Mesenteric fat pad (tissue), 1 donor: ENCODE measurements at places on chromosomes 16 and 17. TPM values are rescaled to one million over a fixed set of nuclear protein-coding genes. Genes with fewer than 3 reads are reported as not detected.

Gene EVI2B
- 19.5 TPM for total RNA-seq

Gene CMTM2
- total RNA-seq, result 1.00 TPM

Gene RNF135
- total RNA-seq, result 32.8 TPM

Gene CMTR2
- 12.3 TPM for total RNA-seq

Gene CD300H
- not detected for total RNA-seq

Gene VTN
- total RNA-seq, result 2.1 TPM

Gene WIPF2
- 29.5 TPM for total RNA-seq

- no peak for DNase-seq
These were observed 4.2 kb upstream of the CXCL16 start for GRCh38 chr17:4743898-4744297.

DNA sequence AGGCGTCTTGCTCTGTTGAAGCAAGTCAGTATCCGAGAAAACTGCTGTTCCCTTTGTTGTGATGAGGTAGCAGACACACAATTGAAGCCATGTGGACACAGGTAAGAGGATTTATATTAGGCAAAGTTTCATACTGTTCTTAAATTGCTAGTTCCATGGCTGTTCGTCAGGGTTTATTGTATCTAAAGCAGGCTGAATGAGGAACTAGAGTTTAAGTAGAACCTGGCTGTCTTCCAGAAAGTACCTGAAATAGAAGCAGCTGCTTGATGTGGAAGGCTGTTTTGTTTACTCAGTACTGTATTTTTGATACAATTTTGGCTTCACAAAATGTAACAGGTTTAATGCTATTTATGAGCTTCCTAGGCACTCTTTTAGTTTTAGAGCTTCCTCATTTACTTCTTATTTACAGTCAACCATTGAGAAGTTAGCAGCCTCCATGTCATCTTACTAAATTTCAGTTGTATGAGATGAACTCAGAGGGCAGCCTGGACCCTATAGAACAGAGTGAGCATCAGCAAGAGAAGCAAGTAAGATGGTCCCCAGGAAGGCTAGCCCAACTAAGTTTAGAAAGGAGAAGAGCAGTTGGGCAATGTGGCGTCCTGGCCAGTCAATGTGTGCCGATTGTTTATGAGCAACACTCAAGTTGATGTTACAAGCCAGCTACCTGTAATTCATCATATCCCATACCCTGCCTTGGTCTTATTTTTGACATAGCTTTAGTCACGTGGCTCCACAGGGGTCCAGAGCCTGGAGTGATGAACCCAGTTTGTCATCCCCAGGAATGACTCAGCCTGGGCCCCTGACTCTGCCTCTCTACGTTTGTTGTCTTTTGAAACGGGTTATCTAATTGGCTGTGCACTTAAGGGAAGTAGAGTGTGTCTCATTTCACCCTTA is 9.7 kb upstream of the ARL2BP start:
- DNase-seq, result no peak

- DNase-seq, result no peak
These were observed 12.8 kb downstream of the ZNF174 start for GRCh38 chr16:3413730-3414379.

GRCh38 chr17:77670173-77670572 is 288.3 kb upstream of the TNRC6C start:
- DNase-seq, result no peak

DNA sequence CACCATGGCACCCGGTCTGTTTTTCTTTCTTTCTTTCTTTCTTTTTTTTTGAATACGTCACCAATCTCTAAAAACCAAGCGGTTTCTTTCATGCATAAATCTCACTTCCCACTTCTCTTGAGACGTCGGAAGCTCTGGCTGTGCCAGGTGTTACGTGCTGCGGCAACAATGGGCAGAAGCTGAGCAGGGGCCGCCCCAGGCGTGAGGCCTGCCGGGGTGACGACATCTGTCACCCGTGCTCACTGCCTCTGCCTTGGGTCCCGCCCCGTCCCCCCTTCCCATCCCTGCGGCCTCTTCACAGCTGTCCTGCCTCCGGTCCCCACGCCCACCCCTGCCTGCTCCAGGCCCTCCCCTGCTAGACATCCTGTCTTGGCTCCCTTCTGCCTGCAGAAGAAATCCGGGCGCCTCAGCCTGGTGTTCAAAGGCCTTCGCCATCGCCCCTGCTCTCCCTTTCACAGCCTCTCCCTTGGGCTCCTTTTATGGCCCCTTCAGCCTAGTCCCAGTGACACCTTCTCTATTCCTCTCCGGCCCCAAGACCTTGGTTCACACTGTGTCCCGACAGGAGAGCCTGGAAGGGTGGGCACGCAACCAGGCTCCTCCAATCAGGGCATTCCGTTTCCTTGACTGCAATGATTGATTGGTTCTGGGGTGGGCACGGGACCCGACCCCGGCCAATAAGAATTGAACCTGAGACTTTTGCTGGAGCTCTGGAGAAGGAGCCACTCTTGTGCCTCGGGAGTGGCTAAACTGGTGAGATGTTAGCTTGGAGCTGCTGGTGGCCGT is 4.8 kb downstream of the P2RX1 start:
- no peak for DNase-seq

DNA sequence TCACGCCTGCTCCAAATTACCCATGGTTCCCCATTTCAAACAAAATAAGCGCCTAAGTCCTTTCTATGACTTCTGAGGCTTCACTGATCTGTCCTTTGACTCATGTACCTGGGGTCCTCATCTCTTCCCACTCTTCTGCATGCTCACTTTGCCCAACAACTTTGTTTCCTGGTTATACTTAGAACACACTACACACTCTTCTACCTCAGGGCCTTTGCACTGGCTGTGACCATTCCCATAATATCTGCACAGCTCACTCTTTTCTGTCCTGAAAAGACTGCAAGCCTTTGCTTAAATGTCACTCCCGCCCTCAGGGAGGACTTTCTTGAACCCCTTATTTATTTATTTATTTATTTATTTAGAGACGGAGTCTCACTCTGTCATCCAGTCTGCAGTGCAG is 14.1 kb downstream of the CDH1 start:
- no peak for DNase-seq

- DNase-seq, result no peak
These were observed 5.3 kb upstream of the WWOX start for GRCh38 chr16:78094166-78094565.

DNA sequence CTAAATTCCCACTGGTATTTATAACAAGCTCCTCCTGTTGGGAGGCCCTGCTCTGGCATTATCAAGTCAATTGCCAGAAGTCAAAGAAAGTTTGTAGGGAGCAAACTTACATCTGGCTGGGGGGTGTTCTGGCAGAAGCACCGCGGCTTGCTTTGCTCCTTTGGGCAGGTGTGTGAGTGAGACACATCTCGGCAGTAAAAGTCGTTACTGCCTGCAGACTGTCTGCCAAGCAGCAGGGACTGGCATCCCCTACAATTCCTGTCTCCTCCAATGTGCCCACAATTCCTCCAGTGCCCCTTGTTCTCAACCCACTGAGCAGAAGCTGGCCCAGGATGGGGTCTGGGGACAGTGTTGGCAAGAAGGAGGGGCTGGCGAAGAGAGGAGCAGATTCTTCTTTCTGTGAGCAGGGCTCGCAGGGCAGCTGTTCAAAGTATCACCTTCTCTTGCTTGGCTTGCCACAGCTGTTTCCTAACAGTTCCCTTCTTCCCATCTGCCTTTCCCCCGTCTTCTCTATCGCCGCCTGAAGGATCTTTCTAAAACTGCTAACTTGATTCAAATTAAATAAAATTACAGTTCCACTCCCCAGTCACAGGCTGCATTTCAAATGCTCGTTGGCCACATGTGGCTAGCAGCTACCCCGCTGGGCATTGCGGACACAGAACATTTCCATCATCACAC is 30.2 kb downstream of the SPACA3 start:
- DNase-seq, result no peak
